GF-D8 (cell line): ENCODE measurements at places on chromosomes 7 and 10.

DNA sequence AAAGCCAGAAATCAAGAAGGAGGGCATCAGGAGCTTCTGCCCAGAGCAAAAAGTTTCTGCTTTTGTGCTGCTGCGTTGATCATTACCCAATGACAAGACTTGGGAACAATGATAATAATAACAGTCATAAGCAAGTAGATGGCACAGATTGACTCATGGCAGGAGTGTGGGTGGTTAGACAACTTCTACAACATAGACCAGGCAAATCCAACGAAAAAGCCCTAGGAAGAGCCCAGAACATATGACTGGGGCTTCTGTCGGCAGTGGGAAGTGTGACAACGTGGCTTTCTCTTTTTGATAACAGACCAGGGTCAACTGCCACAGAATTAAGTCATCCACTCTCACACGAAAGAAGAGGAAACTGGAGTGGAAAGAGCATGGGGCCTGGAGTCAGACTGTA lies 85.4 kb upstream of the TRIL start:
- DNase-seq, result no peak

GRCh38 chr10:1737222-1738061 lies at the start of gene ADARB2:
TSS of gene ADARB2 (minus strand) at chr10:1737525.
- DNase-seq, result no peak

DNA sequence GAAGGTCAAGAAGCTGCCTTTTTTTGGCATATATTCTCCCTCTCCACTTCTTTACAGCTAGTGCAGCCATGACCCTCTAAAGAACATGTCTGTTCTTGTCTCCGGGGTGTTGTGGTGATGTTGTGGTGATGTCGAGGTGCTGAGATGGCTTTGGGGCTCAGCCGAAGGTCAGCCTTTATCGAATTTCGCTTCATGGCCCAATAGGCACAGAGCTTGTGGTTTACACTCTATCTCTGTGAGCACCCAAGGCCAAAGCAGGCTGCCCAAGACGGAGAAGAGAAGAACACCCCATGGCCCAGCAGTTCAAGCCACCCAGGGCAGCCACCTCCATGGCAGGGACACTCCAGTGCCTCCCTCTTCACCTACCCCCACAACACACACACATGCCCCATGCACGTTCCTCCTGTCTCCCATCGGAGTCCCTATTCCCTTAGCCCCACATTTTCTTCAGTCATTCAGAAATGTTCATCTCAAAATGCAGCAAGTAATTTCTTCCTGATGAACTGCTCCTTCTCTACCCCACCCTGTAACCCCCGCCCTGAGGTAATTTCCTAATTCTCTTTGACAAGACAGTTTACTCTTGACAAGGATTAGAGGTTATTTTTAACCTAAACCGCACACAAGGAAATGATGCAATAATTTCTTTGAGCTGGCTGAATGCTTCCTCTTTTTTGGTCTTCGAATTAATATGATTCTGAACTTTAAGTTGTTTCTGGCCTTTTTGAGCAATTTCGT lies 18.6 kb upstream of the ADRB1 start:
- peak; percentile 95 for DNase-seq

DNA sequence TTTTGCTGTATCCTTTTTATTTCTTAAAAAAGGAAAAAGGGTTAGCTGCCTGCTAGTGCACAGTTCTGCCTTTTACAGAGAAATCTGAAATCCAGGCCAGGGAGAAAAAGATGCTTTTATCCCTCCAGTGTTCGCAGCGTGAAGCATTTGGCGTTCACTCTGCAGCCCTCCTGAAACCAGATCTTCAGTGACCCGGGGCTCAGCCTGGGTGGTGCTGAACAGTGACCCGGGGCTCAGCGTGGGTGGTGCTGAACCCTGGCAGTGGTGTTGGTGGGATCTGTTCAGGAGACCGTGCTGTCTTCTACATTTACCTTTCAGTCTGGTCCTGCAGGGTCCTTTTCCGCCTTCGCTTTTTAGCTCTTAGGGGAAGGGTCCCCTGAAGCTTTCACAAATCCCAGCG lies 164.7 kb upstream of the KLF6 start:
- no peak for DNase-seq

DNA sequence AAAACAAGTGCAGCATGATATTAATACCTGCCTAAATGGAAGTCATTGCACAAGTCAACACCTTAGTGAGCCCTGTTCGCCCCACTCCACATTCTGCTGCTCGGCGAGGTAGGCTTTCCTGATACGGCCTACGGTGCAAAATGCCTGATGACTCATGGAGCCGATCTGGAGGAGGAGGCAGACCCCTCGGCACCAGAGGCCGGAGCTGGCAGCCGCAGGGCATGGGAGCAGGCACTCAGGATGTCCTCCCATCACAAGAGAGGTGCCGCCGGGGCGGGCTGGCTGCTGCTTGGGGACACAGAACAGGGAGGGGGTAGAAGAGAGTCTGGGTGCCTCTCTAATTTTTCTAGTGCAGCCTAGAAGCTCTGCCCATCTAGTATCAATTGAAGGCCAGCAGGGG lies 418.5 kb upstream of the MGMT start:
- DNase-seq, result no peak

DNA sequence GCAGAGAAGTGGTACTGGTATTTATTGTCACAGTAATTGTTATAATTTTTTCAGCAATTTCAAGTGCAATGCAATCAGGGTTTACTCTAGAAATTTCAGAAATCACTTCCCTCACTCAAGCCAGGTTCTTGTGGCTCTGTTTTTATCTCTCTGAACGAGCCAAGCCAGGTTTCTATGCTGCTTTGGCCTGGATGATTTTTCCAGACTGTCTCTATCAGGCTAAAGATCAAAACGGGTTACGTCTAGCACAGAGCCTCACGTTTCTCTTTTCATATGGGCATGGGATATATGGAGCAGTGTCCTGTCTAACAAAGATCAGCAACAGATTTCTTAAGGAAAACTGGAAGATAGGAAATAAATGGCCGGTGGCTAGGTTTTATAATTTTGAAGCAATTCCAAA lies 1105.3 kb downstream of the NRG3 start:
- DNase-seq, result no peak

GRCh38 chr7:6652446-6653011 lies 15.4 kb downstream of the ZNF316 start:
- no peak for DNase-seq

DNA sequence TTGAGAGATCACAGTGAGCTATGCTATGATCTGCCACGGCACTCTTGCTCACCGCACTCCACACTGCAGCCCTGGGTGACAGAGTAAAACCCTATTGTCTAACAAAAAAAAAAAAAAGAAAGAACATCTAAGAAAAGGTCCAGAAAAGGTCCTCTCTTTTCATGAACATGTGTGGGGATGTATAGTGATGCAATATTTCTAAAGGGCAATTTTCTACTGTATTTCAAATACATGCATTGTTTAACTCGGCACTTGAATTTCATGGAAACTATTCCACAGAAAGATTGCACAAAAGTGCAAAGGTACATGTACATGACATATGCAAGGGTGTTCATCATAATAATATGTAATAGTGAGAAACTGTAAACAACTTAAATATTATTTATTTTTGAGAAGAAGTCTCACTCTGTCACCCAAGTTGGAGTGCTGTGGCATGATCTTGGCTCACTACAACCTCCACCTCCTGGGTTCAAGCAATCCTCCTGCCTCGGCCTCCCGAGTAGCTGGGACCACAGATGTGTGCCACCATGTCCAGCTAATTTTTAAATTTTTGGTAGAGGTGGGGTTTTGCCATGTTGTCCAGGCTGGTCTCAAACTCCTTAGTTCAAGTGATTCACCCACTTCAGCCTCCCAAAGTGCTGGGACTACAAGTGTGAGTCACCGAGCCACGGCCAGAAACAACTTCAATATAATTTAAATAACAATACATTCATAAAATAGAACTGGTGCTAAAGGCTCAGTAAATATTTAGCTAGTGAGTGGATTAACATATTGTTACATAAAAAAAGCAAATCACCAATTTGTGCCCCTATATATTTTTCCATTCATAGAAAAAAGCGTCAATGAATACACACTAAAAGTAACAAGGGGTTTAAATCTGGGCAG lies 1.3 kb upstream of the PPRC1 start:
- DNase-seq, result no peak
